Activated CD8-positive, alpha-beta T cell treated with anti-CD3 and anti-CD28 coated beads for 36 hours (primary cell): ENCODE measurements at places on chromosomes 7 and 10. TPM values are rescaled to one million over a fixed set of nuclear protein-coding genes. Genes with fewer than 3 reads are reported as not detected.

Gene GBX1
- not detected for total RNA-seq

Gene WBP1L
- total RNA-seq: 12.7 TPM

GRCh38 chr10:84996580-84996979 lies 668.2 kb downstream of the CCSER2 start:
- H3K36me3 ChIP-seq: no peaks in the 10 kb centered on the region
- no peaks in the 10 kb centered on the region for H3K4me1 ChIP-seq
- no peak overlapping the region for H3K4me3 ChIP-seq
- no peak for DNase-seq
- H3K27ac ChIP-seq: no peak overlapping the region

DNA sequence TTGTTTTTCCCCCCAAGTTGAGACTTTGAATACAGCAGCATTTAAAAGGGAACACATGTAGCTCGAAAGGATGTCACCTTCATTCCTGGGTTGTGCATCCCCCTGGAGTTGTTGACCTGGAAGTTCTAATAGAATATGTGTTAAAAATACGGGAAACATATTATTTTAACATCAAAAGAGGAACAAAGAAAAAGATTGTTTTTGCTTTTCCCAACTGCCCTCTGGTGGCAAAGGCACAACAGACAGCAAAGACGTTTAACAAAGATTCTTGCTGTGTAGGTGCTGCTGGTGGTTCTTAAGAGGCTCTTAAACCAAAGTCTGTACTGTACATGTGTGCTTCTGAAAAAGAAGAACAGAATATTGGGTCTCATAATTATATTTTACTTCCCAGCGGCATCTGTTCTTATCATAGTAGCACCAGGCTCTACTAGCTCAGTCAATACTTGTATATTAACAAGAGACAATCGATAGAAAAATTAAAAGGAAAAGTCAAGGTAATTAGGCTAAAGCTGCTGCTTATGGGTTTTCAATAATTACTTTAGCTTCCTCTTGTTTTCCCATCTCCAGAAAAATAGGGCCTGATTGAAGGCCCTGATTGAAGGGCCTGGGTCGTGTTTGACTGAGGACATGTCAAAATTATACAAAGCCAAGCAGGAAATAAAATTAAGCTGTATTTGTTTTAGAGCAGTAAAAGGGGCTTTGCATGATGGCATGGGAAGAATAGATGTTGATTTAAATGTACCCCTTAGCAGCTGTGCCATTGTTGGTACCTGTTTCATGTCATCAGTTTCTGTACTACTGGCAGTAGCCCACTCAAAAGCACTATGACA lies 384.2 kb upstream of the LRGUK start:
- H3K27ac ChIP-seq: no peak overlapping the region
- no peaks in the 10 kb centered on the region for H3K4me1 ChIP-seq
- no peaks in the 10 kb centered on the region for H3K27me3 ChIP-seq
- no peak overlapping the region for H3K4me3 ChIP-seq
- DNase-seq: no peak
- H3K36me3 ChIP-seq: no peaks in the 10 kb centered on the region
